ENCODE measurements at places on chromosomes 2 and 18.

DNA sequence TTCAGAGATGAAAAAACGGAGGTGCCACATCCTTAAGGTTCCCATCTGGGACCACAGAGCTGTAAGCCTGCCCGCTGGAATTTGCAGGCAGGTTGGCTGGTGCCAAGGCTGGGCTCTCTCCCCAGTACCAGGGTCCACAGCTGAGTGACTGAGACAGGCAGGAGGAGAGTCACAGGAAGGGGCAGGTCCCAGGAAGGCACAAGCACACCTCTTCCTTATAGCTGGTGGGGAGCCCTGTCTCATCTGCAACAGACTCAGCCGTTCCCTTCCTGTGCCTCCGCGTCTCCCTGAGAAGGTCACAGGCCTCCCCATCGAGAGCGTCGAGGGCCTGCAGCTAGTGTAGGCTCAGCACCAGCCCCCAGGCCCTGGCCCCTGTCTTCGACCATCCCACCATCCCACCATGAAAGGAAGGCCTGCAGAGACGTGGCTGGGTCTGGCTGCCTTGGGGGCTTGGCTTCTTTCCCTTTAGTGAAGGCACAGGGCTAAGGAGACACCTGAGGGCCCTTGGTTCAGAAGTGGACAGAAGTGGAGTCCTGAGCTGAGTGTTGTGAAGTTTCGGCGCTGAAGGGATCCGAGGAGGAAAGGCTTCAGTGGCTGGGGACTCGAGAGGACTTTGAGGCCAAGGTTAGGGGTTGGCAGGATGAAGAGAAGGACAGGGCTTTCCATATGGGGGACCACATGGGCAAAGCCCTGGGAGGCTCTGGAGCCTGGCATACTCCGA is 26.8 kb downstream of the GLI2 start:
- DNase-seq = no peak

- no peak for DNase-seq
Observed at GRCh38 chr2:25062511-25062917, 20.6 kb downstream of the EFR3B start.

GRCh38 chr2:101064868-101065549 is 62.9 kb downstream of the RPL31 start:
- peak; percentile 93 for DNase-seq

DNA sequence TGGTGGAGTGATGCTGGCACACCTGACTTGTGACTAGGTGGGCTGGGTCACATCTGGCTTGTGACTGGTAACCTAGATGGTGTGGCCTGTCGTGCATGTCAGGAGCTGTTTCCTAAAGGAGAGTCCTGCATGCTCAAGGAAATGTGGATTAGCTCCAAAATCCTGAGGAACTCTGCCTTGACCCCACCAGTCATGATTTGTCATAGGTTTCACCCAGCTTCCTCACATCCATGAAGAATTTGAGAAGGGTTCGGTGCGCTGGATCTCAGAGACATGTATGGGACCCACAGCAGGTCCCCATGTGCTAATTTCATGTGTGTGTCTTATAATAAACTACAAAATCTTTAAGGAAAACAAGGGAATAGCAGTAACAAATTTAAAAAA is 107.2 kb downstream of the COL6A3 start:
- no peak for DNase-seq

- DNase-seq = no peak
Observed at GRCh38 chr2:79131687-79132086, 11.4 kb downstream of the REG1A start.

DNA sequence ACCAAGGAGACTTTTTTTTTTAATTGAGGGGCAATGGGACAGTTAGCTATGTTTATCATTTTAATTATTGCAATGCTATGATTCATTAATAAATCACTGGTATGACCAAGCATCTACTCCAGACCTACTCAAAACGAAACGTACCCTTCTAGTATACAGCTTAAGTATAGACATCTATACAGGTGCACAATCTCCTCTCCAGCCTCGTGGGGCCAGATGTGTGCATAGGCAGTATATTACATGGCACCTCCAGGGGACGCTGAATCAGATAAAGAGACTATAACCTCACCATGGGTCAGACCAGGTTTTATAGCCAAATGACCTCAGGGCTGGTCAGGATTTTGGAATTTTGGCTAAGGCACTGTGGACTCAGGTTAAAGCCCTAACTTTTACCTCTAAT is 86.6 kb downstream of the SS18 start:
- DNase-seq = no peak

DNA sequence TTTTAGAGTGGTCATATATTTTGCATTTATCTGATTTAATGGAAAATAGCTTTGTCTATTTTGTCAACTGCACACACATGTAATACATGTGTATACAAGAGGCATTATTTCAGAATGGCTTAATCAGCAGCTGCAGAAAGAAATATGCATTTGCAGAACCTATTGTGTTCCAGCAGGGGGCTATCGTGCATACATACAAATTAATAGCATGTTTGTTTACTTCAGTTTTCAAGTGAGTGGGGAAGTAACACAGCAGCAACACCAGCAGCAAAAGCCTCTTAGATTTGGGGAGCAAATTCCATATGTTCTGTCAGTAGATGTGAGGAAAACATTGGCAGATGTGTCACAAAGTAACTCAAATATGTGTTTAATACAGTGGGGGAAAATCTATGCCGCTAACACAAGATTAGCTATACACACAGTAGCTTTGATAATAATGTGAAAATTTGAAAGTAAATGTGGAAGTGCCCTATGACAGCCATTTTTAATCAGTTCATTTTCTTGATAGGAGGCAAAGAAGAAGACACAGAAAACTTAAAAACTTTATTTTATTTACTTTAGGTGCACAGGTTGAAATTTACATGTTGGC is 218.1 kb downstream of the WDR7 start:
- peak; percentile 66 for DNase-seq

GRCh38 chr2:63440612-63441011 is 147.7 kb downstream of the WDPCP start:
- DNase-seq = no peak

- peak; percentile 9 for DNase-seq
Observed at GRCh38 chr2:203492965-203493364, 42.1 kb downstream of the RAPH1 start.

GRCh38 chr18:37871561-37871960 is 306.0 kb upstream of the CELF4 start:
- DNase-seq = no peak

DNA sequence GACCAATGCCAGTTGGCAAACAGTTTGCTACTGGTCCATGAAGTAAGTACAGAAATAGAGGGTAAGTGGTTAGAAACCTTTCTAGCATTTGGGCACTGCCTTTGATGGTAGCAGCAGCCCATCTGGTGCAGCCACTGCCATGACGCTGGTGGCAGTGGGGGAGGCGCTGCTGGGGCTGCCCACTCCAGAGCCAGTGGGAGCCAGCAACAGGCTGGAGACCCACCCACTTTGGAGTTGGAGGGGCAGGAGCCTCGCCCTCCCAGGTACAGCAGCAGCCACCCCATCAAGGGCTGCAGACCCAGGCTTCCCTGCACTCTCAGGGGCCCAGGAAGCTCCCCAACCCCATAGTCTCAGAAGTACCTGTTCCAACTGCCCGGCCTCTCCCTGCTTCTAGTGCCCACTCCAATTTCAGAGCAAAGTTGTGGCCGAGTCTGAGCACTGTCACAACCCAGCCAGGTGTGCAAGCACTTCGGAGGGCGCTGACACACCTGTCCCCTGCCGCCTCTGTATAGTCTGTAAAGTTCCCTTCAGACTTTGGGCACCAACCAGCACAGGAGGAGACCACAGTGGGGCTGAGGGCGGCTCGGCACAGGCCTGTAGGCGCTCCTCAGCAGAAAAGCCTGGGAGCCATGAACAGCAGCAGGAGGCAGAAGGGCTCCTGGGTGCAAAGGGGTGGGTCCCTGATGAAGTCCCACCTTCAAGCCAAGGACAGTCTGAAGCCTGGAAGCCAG is 125.6 kb upstream of the CCDC150 start:
- no peak for DNase-seq

- no peak for DNase-seq
Observed at GRCh38 chr2:68223419-68223818, 28.9 kb downstream of the PPP3R1 start.

DNA sequence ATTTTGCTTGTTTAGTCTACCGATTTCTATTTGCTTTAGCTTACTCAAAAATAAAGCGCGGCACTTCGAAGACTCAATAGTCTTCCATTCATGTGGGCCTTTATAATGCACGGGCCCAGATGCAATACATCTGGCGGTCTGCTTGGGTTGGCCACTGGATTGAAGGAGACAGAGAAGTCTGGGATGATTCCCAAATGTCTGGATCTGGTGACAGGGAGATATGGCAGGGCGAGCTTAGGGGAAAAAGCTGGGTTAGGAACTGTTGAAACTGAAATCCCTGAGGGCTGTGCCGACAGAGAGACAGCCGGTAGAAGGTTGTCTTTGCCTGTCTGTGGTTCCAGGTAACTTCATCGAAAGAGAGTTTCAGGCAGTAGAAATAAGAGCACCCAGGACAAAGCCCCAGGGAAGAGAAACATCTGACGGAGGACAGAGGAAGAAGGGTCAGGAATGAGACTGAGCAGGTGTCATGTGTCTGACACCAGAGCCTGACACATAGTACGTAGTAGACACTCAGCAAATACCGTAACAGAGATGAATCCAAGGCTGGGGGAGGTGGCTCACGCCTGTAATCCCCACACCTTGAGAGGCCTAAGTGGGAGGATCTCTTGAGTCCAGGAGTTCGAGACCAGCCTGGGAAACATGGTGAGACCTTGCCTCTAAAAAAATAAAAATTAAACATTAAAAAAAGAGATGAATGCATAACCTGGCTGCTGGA is 13.6 kb downstream of the CLUL1 start:
- no peak for DNase-seq

DNA sequence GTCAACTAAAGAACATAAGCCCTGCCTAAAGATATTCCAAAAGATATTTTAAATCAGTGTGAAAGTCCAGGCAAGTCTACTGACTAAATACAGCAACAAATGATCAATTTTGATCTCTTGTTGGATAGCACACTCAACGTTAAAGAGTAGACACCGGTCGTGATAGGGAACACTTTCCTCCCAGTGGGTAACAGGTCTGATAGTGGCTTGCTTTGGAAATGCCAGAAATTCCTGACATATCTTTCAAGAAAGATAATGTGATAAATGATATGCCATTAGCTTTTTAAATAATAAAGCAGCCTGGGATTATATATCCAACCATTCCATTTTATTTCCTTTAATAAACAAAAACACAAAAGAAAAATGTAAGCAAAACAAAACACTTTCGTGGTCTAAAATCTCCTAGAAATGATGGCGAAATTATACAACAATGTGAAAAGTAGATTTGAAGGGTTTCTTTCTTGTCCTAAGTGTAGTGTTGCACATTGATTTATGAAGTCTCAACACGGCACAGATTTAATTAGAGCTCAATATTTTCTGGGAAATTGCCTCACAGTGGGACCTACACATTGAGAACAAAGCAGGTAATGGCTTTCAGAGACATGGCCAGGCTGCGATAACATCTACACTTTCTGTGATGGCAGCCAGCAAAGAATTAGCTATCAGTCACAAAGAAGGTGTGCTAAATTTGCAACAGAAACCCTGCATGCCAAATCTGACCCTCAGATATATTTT is 158.6 kb downstream of the PPP1R1C start:
- DNase-seq = no peak

- DNase-seq = peak; percentile 91
Observed at GRCh38 chr2:61763605-61764034, 90.2 kb downstream of the FAM161A start.

DNA sequence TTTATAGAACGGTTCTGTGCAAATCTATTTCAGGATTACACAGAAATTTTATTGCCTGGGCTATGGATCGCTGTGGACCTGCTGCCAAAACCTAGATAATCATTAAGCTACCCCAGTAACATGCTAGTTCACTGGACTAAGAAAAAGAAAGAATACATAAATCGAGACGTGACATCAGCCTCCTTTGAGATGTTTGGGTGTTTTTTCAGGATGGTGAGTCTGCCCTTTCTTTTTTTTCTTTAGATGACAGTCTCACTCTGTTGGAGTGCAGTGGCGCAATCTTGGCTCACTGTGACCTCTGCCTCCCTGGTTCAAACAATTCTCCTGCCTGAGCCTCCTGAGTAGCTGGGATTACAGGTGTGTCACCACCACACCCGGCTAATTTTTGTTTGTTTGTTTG is 52.0 kb downstream of the FHOD3 start:
- peak; percentile 97 for DNase-seq

- DNase-seq = peak; percentile 65
Observed at GRCh38 chr18:68840554-68841263, 42.8 kb downstream of the CCDC102B start.

DNA sequence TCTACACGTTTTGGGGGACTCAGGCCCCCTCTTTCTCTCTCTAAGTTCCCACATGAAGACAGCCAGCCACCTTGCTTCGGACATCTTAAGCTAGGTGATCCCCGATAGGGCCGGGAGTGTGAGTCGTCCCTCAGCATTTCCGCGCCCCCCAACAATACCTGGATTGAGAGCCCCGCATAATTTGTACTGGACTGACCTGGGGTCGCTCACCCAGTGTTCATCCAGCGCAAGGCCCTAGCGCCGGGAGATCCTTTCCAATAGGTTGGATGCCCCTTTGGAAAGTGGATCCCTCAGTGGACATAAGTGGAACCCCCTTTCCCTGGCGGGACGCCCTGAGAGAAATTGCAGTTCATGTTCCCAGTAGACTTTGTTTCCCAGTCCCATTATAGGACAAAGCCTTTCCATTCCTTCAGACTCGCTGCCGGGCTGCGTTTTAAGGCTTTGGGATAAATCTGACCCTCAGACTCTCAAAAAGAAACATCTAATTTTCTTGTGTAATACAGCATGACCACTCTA is 77.8 kb upstream of the KCNH7 start:
- no peak for DNase-seq

DNA sequence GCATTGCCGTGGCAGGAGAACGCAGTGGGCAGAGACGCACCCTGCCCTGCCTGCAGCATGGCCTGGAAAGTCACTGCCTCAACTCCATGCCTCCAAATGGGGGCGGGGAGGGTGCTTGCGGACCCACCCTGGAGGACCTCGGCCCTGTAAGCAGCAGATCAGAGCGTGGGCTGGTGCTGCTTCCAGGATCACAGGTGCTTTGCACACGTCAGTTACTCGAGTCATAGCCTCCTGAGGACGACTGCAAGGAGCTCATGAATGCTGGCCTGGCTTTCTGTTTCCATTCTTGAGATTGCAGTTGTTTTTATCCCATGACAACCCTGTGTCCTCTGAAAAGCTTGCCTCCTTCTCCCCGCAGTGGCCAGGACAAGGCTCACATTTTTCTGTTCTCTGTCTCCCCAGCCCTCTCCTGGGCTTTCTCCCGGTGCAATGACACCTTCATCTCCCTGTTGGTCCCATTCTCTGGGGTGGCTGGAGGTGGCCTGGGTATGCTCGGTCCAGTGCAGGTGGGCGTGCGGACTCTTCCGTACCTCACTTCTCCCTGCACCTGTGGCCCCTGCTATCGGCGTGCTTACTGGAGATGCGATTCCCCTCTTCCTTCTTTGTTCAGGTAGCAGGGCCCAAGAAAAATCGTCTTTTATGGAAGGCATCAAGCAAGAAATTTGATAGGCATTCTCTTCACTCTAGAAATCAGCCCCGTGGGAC is 208.0 kb downstream of the GBX2 start:
- no peak for DNase-seq

- no peak for DNase-seq
Observed at GRCh38 chr2:215286309-215286708, 25.6 kb upstream of the ATIC start.

GRCh38 chr2:69001879-69002278 is 11.1 kb upstream of the ANTXR1 start:
- no peak for DNase-seq

- peak; percentile 40 for DNase-seq
Observed at GRCh38 chr2:154697418-154698252, 860 bp upstream of the KCNJ3 start.

Data from kidney tubule cell (primary cell).